ENCODE measurements at places on chromosomes 7 and 10.

- no peak for DNase-seq
These were observed 56.9 kb downstream of the ARHGAP22 start for GRCh38 chr10:48547981-48548380.

GRCh38 chr7:151252961-151253711 is 4.6 kb upstream of the SMARCD3 start:
- DNase-seq: no peak

GRCh38 chr7:101140339-101140699 is 13.4 kb downstream of the SERPINE1 start:
- DNase-seq: no peak

- no peak for DNase-seq
These were observed 80.5 kb upstream of the CYP2C9 start for GRCh38 chr10:94858005-94858404.

DNA sequence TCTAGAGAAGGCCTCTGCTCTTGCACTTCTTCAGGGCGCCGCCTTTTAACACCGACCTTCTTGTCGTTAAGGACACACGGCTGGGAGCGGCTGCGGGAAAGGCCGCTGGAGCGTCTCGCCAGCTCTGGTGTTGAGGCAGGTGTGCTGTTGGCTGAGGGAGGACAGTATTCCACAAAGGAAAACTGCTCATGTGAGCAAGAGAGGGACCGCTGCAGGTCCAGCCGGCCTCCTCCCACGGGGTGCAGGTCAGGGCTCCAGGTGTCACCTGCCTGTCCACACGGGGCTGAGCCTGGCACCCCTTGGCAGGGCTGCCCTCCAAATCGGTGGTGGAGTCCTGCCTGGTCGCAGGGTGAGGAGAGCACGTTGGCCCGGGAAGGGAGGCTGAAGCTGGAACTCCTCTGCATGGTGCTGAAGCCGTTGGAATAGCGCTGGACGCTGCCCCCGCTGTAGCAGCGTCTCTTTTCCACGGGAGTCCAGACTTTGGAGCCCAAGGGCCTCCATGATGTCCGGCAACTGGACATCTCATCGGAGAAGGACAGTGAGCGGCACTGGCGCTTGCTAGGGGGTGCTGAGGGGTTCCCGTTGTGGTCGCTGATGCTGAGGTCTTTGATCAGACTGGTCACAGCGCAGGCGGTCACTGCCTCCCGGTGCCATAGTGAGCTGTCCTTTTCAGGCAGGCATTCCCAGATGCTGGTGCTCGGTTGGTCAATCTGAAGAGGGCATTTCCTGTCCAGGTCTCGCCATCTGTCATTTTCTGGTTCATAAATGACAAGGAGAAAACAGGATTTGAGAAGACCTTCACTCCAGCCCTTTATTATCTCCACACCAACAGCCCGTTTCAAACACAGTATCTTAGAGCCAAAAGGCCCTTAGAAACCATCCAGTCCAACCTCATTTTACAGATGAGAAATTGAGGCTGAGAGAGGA is 62.3 kb downstream of the FAM53B start:
- DNase-seq: no peak

- DNase-seq: no peak
These were observed 703.4 kb upstream of the ANKRD30A start for GRCh38 chr10:36421992-36422391.

Measured in activated naive CD8-positive, alpha-beta T cell treated with anti-CD3 and anti-CD28 coated beads, Interleukin-2, amount 50 U/mL, for 24 hours (primary cell).